Left renal pelvis (tissue), 4 donors: ENCODE measurements at places on chromosomes 1 and 21. TPM values are rescaled to one million over a fixed set of nuclear protein-coding genes. Genes with fewer than 3 reads are reported as not detected.

DNA sequence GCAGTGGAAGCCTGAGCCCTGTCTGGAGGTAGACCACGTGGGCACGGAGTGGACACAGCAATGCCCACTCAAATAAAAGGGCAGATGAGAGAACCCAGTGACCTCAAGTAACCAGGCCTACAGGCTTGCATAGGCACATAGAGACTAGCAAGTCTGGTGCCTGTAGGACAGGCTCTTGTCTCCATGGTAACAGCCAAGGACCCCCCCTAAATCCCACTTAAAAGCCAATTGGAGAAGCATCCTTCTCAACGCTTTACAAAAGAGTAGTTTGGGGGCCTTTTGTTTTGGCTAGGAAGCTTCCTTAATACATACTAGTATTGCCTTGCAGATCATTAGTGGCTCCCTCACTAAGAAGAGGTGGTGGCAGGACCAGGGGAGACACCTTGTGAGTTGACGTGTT, 63.9 kb downstream of the VWA5B1 start:
- no peak for DNase-seq

PPFIA4 gene
- polyA plus RNA-seq, result 2.2 TPM

DNA sequence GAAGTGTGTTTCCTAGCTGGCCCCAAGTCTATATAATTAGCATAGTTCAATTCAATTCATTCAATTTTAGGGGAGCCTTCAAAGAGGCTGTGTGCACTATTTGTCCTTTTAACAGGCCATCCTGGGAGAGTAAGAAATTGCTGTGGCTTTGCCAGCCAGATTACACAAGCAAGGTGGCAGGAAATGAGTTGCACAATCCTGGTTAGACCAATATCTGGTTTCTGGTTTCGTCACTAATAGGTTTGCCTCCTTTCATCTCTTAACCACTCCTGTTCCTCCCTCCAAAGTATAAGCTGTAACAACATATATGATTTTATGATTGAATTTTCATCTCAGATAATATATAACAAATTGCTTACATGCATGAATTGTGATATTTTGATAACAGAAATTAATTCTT, 84.1 kb upstream of the NEGR1 start:
- no peak for DNase-seq

CD55 gene
- 50.3 TPM for polyA plus RNA-seq

AIRE gene
- 0.03 TPM for polyA plus RNA-seq

GNG4 gene
- polyA plus RNA-seq, result 4.0 TPM

- DNase-seq, result no peak
Measured at GRCh38 chr1:119321666-119322419, 46.7 kb upstream of the HAO2 start.

DNA sequence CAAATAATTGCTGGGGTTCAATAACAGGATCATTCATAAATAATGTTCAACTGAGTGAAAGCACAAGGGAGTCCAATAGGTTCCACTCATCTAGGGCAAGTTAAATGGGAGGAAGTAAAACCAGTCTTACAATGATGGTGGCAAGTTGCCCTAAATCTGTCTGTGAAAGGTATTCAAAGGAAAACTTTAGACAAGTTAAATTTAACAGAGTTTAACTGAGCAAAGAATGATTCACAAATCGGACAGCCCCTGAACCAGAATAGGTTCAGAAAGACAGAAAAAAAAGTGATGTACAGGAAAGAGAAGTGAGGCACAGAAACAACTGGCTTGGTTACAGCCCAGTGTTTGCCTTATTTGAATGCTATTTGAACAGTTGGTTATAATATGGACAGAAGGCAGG, 183.5 kb upstream of the ADGRL4 start:
- DNase-seq, result no peak

GRCh38 chr1:29646161-29646775, 409.9 kb downstream of the PTPRU start:
- DNase-seq, result no peak

GRCh38 chr1:204426035-204426436, 14.4 kb upstream of the PPP1R15B start:
- DNase-seq, result no peak

DNA sequence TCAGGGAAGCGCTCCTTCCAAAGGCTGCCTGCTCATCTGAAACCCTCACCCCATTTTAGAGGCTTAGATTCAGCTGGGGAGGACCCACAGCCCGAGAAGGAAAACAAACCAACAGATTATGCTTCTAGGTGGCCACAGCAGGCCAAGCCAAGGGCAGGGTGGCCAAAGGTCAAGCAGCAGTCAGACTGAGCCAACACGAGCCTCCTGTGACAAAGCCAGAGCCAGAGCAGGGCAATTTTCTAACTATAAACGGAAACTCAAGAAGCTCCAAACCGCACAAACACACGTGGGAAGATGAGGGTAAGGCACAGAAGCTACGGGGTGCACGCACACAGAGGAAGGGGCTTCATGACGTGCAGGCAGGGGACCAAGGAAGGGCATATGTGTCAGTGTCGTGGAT, 64.1 kb downstream of the PLEKHA6 start:
- DNase-seq, result no peak

SGIP1 gene
- polyA plus RNA-seq, result 10.3 TPM

GRCh38 chr1:212467843-212468482, 35.2 kb downstream of the NENF start:
- no peak for DNase-seq

RGS8 gene
- not detected for polyA plus RNA-seq

FCRL3 gene
- polyA plus RNA-seq, result 0.26 TPM

DNA sequence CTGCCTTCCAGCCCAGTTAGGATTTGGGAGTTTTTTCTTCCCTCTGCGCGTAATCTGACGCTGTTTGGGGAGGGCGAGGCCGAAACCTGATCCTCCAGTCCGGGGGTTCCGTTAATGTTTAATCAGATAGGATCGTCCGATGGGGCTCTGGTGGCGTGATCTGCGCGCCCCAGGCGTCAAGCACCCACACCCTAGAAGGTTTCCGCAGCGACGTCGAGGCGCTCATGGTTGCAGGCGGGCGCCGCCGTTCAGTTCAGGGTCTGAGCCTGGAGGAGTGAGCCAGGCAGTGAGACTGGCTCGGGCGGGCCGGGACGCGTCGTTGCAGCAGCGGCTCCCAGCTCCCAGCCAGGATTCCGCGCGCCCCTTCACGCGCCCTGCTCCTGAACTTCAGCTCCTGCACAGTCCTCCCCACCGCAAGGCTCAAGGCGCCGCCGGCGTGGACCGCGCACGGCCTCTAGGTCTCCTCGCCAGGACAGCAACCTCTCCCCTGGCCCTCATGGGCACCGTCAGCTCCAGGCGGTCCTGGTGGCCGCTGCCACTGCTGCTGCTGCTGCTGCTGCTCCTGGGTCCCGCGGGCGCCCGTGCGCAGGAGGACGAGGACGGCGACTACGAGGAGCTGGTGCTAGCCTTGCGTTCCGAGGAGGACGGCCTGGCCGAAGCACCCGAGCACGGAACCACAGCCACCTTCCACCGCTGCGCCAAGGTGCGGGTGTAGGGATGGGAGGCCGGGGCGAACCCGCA, at the start of gene PCSK9:
PCSK9 (plus strand) TSS at position 207 of the 741 bp plus-strand sequence; CDS start at position 497, 290 bp downstream.
- DNase-seq, result peak; percentile 18

DNA sequence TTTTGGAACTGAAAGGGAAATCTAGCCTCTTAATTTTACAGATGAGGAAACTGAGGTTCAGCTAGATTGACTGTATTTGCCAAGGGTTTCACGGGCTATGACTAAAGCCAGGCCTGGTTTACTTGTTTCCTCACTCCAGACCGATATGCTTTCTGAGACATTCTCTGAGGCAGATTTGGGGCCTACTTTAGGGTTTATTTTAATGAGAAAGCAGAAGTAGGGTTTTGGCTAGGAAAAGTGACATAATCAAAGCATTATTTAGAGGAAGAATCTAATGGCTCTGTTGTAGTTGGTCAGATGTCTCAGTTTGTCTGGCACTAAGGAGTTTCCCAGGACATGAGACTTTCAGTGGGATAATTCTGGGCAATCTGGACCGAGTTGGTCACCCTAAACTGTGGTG, 1.5 kb upstream of the RPTN start:
- DNase-seq, result no peak

GRCh38 chr1:227764019-227764391, 28.8 kb downstream of the SNAP47 start:
- no peak for DNase-seq

SH3D21 gene
- 26.7 TPM for polyA plus RNA-seq

DNA sequence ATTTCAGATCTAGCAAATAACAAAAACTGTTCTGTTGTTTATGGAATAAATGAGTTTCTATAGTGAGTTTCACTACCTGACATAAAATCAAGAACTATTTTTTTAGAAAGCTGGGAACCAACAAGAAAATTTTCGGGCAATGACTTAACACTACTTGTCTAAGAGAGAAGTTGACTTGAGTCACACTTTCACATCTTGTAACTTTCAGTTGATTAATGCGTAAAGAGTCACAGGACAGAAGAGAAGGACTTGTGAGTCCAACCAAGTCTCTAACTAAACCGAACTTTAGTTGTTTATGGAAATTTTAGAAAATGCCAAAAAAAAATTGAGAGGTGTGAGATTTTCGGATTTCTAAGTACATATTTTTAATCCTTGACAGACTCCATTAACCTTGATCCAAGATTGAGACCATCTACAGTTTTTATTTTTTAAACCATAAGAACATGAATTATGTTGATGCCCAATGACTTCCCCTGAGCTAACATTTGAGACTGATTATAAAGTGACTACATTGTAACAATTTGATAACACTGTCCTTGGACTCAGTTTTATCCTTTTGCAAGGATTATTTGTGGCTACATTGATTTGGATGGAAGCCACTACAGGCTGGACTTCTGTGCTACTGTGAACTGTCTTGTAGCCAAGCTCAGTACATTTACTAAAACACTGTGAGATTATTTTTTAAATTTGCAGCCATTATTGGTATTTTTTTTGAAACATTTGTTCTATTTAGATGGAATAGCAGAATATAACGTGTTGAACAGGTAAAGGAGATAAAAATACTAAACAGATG, 284.0 kb downstream of the PTPRC start:
- no peak for DNase-seq

DNA sequence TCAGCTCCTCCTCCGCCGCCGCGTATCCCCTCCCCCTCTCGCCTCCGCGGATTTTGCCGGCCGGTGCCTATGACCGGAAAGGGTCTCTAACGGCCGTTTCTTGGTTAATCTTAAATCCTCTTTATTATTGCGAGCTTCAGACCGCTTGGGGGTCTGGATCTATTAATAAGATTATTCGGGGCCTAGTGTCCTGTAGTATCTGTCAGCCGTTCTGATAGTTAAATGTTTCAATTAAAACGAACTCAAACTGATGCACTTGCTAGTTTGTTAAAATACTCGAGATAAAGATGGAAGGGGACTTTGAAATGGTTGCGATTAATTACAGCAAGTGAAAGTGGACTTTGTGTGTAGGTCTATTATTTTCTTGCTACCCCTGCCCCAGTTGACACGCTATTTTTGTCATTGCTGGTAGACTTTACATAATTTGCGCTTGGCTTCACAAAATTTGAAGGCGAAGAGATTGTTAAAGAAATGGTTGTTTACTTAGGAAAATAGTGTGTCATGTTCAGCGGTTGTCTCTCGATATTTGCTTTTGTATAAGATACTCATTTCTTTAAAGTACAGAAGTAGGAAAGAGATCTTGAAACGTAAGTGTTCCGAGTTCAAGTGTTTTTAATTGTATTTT, 779 bp downstream of the SON start:
- DNase-seq, result no peak

- DNase-seq, result no peak
Measured at GRCh38 chr1:116474921-116475849, 95.6 kb downstream of the CD58 start.

PLEKHN1 gene
- not detected for polyA plus RNA-seq

BMP8A gene
- 0.93 TPM for polyA plus RNA-seq

NENF gene
- polyA plus RNA-seq, result 36.9 TPM

- no peak for DNase-seq
Measured at GRCh38 chr1:64701071-64701470, 43.8 kb upstream of the RAVER2 start.

DNA sequence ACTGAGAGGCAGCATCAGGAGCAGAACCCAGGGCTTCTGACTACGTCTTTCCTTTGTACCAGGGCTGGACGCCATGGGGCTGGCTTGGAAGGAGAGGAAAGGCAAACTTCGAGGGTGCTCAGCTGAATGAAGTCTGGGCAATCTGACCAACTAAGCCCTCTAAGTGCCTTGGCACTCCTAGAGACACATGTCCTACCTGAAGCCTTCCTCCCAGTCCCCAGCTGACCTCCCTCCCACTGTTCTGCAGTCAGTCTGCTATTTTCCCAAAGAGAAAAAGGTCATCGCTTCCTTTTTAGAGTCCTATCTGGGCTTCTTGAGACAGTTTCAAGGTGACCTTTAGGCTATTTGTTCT, 5.2 kb downstream of the SLC9A1 start:
- no peak for DNase-seq

DNA sequence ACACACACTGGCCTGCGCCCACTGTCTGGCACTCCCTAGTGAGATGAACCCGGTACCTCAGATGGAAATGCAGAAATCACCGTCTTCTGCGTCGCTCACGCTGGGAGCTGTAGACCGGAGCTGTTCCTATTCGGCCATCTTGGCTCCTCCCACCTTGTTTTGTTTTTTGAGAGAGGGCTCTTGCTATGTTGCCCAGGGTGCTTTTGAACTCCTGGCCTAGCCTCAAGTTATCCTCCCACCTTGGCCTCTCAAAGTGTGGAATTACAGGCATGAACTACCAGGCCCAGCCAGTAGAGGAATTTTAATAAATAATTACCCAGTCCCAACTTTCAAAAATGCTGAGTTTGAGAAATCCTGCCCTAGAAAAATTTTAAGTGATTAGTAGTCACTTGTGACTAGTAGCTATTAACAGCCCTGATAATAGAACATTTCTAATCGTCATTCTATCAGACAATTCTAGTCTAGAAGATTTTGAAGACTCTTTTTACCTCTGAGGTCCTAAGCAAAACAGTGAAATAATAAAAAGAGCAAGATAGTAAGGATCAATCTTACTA, 30.9 kb upstream of the SLC35D1 start:
- no peak for DNase-seq

ACTL8 gene
- polyA plus RNA-seq, result not detected

DNA sequence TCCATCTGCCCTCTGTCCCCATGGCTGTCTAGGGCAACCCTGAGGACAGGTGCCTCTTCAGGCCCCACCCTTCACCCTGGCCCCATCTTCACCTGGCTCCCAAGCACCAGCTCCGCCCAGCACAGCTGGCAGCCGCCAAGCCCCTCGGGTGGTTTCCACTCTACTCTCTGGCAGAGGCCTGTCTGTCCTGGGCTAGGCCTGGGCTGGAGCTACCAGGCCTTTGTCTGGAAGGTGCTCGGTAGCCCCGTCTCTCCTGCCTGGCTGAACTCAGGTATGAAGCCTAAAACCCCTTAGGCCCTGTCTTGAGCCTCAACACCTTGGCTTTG, 17.4 kb downstream of the SDC3 start:
- no peak for DNase-seq
